ENCODE measurements at places on chromosomes 4 and X.

- no peak for DNase-seq
Observed at GRCh38 chr4:1199556-1200331, 27.4 kb upstream of the SPON2 start.

- DNase-seq: no peak
Observed at GRCh38 chr4:33031328-33031727, 2311.2 kb downstream of the PCDH7 start.

GRCh38 chr4:85489273-85489981, 14.5 kb downstream of the ARHGAP24 start:
- no peak for DNase-seq

DNA sequence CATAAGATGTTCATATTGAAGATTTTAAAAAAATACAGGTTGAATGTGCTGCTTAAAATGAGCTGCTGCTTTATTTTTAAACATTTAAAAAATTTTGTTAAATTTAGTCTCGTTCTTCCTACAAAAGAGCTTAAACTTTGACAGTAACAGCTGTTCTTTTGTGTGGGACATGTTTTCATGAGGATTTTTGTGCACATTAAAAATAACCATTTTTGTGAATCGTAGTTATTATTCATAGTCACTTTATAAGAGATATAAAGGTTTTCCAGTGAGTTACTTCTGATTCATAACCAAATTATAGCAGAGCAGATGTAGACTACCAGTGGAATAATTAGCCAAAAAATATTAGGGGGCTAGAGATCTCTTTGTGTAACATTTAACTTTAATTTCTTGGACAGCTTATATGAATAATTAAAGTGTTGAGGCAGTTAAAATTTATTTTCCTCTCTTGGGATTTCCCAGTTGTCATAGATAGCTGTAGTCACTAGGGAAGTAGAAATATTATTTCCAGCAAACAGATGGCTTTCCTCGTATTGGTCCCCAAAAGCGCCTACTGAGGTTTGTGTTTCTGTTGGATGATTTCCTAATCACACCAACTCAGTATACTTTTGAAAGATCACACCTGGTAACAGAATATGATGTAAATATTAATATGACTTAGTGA, 24.2 kb downstream of the RBPJ start:
- no peak for DNase-seq

- no peak for DNase-seq
Observed at GRCh38 chr4:8769645-8770517, 101.8 kb downstream of the HMX1 start.

DNA sequence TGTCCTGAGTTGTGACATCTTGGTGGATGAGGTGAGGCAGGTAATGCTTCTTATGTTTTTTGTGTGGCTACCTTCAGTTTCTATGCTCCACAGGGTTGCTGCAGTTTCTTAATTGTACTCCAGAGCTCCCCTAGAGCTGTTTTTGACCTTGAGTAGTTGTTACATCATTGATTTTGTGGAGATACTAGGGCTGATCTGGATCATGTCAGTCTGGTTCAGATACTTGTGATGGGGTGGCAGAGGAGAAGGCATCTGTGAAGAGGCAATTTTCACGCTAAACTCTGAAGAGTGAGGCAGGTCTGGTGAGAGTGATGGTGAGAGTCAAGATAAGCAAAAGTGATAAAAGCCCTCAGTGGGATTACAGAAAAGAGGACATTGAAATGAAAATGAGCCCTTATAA, 1180.2 kb downstream of the RAPGEF2 start:
- no peak for DNase-seq
